ENCODE measurements at places on chromosomes 16 and 17.

DNA sequence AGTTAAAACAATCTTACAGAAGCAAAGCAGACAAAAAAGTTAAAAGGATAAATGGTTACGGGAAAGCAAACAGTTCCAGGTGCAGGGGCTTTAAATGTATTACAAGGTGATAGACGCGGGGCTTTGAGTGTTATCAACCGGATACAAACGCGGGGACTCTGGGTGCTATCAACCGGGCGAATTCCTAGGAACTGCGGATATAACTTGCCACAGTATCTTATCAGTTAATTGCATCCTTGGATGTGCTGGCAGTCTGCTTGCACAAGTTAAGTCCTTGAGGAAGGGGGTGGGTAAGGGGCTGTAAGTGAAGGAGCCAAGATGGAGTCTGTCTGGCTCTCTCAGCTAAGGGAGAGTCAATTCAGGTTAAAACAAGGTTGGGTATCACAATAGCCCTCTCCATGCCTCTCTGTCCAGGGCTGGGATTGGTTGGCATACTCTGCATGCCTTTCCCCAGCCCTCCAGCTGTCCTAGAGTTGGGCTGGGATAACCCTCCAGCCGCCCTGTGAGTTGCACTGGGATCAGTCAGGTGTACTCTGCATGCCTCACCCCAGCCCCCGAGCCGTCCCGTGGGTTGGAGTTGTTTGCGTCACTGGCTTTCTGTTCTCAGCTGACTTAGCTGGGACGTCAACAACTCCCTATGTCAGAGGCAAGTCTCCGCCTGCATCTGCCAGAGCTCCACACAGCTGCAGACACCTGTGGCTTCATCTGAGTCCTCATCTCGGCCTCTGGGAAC, 40.9 kb downstream of the TMEM235 start:
- DNase-seq, result peak; percentile 45

DNA sequence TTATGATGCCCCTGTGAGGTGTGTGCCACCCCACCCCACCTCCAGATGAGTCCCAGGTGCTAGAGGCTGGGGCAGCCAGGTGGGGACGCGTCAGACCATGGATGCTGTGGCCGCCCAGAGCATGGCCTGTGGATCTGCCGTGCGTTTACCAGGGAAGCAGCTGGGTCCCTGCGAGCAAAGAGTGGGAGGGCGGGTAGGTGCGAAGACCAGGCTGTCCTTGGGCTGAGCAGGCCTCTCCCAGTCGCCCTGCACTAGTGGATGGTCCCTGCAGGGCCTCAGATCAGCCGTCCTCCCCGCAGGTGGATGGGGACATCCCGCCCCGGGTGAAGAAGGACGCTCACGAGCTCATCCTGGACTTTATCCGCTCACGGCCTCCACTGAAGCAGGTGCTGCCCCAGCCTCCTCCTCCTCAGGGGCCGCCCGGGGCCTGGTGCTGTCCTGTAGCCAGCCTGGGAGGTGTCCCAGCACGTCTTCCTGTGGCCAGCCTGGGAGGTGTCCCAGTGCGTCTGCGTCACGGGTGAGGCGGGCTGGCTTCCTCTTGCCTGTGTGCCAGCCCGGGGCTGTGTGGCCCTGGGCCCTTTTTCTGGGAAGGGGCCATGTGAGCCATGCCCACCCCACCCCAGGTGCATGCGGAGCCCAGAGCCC, 18.0 kb upstream of the TCF25 start:
- no peak for DNase-seq

GRCh38 chr17:44604116-44604761, 47.0 kb downstream of the FZD2 start:
- DNase-seq, result no peak

- no peak for DNase-seq
Observed at GRCh38 chr16:2691491-2692248, 9.3 kb downstream of the KCTD5 start.

GRCh38 chr16:83924686-83925085, 25.8 kb downstream of the MLYCD start:
- no peak for DNase-seq

GRCh38 chr17:79612468-79613194, 1.8 kb upstream of the RBFOX3 start:
- no peak for DNase-seq

DNA sequence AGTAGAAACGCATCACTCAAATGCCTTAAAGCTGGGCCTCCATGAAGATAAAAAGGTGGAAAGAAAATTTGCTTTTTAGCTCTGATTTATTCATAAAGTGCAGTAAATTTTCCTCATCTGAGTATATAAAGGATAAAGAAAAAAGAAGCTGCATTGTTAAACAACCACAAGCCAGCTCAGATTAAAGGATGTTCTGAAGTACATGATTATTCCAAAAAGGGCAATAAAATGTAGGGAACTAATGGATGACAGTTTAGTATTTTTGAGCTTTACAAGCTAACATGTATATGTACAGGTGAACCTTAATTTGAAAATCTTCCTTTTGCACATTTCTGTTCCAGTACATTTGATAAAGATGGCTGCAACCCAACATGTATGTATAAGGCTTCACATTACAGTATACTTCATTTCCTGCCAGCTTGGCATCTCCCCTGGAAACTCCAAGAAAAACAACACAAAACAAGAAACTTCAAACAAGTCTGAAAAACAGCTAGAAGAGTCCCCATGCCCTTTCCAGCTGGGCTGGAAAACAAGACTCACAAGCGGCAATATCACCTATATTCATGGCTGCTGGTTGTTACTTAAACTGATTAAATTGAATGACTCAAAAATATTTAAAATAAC, 225.7 kb downstream of the CEP112 start:
- DNase-seq, result no peak

DNA sequence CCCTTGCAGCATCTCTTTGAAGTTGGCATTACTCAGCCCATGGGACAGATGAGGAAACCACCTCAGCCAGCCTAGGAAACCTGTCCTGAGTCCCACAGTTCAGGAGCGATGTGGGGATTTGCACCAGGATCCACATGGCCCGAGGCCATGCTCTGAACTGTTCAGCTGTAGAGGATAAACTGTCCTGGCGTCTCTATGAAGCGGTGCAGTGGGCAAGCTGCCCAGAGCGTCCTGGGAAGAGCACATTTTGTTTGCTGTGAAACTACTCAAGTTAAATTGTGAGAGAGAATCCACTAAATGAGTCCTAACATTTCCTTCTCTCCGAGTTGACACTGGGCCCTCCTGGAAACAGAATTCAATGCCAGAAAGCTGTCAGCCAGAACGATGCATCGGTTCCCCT, 276.6 kb upstream of the TNRC6C start:
- DNase-seq, result no peak

GRCh38 chr17:50139950-50140885, 10.3 kb upstream of the SAMD14 start:
- DNase-seq, result peak; percentile 80

GRCh38 chr16:11916524-11917285, 949 bp upstream of the GSPT1 start:
- DNase-seq, result no peak

Measured in CD4-positive, alpha-beta T cell treated with Interleukin-6 at 100 ng/mL for 8 hours (primary cell).